Gastrocnemius medialis (tissue), 4 donors: ENCODE measurements at places on chromosomes 1 and 21.

DNA sequence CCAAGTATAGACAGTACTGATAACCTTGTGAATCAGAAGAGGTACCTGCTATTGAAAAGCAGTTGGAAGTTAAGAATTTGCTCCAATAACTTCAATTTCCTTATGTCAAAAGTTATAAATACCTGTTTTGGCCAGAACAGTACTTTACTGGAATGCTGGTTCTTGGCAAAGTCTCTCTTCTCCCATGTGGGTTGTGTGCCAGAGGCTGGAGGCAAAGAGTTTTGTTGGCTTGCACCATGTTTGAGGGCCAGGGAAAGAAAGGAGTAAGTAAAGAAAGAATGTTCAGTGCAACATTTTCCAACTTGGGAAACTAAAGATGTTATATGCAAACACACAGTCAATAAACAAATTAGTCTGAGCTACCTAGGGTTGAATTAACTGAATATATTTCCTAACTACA is 67.0 kb upstream of the DYNLT5 start:
- DNase-seq: no peak

DNA sequence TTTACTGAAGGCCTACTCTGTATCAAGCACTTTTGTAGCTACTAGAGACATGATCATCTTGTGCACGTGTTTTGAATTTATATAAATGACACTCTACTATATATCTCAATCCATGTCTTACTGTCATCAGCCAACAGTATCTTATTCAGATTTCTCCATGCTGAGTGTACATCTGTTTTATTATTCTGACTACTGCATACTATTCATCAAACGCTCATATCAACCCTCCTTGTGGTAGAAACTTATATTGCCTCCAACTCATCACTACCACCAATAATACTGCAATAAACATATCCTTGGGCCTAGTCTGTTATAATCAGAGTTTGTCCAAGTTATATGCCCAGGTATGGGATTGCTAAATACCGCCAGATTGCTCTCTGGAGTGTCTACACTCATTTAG is 81.6 kb upstream of the IRF2BP2 start:
- DNase-seq: no peak

DNA sequence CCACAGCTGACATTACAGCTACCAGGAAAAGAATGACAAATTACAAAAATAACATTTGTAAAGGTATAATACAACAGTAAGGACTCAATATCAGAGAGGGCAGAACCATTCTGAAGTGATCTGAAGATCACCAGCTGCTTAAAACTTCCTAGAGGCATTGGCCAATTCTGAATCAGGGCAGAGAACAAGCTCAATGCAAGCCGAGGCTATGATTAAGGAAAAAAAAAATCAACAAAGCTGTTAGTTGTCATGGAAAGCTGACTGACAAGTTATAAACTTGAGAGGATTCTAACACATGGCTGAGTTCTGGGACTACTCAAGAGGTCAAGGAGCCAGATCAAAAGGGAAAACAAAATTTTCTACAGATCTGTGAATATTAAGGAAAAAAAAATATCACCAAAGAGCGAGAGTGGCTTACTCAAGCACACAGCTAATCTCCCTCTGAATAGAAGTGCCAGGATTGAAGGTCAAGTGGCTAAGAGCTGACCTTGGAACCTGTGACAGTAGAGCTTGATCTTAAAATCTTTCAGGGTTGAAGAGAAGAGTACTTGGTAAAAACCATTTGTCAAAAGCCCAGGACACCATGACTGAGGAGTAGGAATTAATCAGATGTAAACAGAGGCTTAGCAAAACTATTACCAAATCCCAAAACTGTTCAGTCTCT is 383.4 kb downstream of the USP25 start:
- no peak for DNase-seq

GRCh38 chr1:27689423-27690173 is 17.6 kb upstream of the IFI6 start:
- no peak for DNase-seq
